NCI-H774 (cell line): ENCODE measurements at places on chromosomes 1 and 21.

DNA sequence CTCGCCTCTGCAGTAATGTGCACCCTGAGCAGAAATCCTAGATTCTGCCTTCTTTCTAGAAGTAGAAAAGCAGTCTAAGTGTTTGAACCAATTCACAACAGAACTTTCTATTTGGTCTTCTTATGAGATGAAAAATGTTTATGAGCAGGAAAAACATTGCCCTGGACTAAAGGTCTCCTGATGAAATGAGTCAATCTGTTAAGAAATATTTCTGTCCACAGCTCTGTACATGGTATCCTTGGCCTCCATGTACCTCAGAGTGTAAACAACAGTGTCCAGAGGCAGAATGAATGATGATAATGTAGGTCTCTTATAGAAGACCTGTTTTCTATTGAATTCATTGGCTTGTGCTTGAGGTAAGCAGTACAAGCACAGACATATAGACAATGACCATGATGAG, 6.2 kb upstream of the APCS start:
- DNase-seq, result no peak

DNA sequence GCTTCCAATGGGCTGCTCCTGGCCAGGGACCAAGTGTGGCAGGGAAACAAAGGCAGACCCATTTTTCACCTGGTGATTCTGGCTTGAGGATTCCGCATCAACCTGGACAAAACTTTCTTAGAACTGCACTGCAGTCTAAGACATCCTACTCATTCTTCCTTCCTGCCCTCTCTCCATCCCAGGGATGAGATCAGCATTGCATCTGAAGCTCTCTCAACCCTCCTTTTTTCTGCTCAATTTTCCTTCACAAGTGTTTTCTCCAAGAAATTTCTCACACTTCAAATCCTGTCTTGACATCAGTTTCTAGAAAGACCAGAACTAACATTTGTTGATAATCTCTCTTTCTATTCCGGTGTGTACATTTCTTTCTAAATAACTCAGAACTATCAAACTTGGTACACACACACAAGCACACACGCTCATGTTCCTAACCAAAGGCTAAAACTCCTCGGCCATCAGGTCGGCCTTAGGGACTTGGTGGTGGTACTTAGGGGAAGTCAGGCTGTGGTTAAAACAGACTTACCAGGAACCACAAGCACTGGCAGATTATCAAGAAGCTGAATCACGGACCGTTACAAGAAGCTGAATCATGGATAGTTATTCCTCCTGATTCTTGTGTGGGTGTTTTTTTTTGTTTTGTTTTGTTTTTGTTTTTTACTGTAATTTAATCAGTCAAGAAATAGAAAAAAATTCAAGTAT, 21.0 kb upstream of the CXADR start:
- no peak for DNase-seq

GRCh38 chr1:110875216-110875731, 2.3 kb downstream of the CD53 start:
- no peak for DNase-seq

DNA sequence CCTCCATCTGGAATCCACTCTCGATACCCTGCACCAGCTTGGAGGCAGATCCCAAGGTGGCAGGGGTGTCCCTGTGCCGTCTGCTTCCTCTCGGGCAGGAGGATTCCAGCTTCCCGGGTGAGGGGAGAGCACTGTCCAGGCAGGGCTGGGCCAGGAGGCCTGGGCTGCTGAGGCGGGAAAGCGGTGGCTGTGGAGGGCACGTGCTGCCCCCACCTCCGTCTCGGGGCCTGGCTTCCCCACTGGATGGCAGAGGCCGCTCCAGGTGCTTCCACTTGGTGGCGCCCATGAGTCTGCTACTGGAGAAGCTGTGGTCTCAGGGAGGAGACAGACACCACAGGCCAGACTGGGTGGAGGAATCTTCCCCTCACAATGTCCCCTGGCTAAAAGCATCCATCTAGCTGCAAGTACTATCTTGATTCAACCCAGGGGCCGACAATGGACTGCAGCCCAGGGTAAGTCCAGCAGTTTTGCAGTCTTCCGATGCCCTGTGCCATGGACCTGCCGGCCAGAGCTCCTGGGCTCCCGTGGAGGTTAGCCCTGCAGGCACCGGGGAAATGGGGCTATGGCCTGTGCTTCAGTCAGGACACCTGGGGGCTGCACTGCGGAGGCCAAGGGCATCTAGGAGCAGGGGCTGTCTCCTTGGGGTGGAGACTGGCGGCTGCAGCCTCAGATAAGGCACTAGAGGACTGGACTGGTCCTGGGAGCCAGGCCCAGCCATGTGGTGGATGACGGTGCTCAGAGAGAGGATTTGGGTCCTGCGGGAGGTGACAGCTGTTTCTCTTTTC, 41.3 kb upstream of the EIF4G3 start:
- DNase-seq, result no peak

DNA sequence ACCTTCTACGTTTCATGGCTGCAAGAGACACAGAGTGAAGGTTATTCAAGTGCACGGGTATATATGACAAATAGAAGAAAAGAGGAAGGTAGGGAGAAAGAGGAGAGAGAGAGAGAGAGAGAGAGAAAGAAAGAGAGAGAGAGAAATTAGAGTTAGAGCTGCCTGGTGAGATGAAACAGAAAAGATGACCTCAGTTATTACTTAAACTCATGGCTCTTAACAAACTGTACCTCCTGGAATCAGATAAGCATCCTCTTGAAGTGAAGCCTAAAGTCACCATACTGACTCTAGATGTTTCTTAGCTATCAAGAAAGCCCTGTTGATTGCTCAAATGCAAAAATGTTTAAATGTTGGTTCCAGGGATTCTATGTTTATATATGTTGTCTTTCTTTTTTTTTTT, 597.7 kb upstream of the ZP4 start:
- no peak for DNase-seq

GRCh38 chr1:228837817-228838716, 102.8 kb downstream of the RHOU start:
- no peak for DNase-seq

- DNase-seq, result no peak
Observed at GRCh38 chr1:230205719-230206198, 138.7 kb downstream of the GALNT2 start.

GRCh38 chr1:175388285-175388684, 195.7 kb upstream of the KIAA0040 start:
- no peak for DNase-seq

- DNase-seq, result no peak
Observed at GRCh38 chr1:93537924-93538323, 90.0 kb downstream of the FNBP1L start.

DNA sequence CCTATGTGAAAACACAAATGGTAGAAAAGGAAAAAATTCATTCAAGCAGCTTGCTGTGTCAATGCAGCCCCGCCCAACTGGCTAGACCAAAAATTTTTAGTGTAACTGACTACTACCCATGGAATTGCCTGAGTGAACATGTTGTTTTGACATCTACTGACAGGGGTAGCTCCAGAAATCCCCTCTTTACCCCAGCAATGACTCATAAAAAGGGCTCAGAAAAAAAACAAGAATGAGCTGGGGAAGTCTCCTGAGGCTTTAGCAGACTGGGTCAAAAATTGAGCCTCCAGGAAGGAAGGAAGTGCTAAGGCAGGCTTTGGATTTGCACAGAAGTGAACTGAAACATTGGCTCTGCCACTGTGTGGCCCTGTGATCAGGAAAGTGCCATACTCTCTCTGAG, 24.4 kb upstream of the FGGY start:
- no peak for DNase-seq

- no peak for DNase-seq
Observed at GRCh38 chr1:221439747-221440501, 302.0 kb downstream of the DUSP10 start.

GRCh38 chr21:33015096-33015495, 10.6 kb upstream of the OLIG2 start:
- no peak for DNase-seq

DNA sequence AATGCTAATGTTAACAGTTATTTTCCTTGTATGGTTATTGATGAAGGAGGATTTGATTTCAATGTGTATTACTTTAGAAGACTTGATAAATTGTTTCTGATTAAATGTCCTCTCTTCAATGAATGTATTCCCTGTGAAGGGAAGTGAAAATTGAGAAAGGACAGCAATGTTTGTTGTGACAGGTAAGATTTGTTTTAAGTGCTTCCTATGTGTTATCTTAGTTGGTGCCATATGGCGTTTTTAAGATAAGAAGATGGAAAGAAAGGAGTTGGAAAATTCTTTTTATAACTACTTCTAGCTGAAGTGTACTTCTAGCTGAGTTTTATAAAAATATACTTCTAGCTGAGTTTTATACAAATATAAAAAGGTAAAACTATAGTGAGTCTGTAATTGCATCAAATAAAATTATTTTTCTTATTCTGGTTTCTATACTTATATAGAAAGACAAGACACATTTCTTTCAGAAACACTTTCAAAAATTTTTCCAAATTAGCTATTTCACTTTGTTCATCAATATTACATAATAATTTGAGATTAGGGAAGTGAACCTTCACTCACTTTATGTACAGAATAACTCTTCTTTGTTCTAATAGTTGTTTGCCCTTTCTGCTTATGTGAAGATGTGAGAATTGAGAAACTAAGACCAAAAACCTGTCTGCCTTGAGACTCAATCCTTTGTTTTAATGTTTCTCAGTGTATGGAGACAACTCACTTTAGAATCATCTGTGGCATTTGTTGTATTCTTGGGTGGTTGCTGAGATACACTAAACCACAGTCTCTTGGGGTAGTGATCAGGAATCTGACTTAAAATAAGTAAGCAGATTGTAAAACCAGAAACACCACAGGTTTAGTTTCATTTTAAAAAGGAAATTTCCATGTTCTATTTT, 382.9 kb upstream of the B3GALT2 start:
- DNase-seq, result no peak

DNA sequence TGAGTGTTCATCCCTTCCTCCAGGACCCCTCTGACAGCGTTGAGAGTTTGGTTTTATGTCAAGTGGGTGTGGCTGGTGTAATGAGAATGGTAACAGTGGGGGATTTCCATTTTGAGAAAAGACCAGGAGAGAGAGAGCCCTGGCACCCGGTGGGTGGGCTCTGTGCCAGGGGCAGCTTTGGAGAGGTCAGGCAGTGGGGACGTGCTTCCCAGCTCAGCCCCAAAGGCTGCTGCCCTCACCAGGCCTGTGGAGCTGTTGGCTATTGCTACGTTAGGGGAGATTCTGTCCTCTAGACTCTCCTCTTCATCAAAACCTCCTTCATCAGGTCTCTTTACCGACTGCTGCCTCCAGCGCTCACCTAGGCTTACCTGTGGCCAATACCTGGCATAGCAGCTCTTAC, 176.3 kb downstream of the PTPRU start:
- DNase-seq, result no peak
